ENCODE measurements at places on chromosomes 5 and 9.
A peak's percentile ranks its signal among the peaks of the same experiment; 100 is the strongest.

DNA sequence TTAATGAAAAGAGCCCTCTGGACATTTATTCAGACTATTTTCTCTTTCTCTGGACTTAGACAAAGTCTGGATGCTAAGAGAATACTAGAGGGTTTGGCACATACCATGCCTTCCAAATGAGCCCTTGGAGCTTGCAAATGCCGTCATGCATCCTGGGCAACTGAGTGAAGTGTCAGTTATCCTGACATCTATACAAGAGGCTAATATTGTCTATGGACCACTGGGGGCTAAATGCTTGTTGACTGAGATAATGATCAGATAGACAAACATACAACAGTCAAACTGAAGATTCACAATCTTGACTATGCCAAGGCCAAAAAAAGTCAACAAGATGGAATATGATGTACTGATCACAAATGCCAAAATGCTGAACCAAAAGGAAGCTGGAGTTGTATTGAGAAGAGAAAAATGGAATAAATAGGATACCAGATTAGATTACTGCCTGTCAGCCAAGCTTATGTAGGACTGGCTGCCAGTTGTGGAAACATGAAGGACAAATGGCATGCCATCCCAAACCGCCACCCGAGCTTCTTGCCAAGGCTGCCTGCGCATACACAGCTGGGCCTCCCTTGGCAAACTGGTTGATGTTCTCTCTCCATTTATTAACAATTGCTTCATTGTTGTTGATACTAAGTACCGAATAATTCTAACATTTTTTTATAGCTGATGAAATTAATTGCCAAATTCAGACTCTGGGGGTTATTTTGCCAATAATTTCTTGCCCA is 240.1 kb upstream of the GRAMD2B start:
- no peak for DNase-seq

DNA sequence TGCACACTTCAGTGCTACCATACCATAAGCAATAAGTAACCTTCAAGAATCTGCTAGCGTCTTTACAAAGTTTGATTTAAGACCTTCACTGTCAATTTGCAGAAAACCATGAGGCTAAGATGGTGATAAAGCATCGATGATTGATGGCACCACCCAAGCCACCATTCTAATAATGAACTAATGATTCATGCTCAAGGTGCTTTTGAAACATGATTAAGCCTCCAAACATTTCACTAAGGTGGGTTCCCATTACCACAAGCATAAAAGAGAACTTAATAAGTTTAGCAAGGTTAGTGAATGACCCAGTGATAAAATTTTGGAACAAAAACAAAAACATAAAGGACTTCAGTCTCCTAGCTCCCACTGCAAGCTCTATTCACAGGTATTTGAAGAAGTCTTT is 214.7 kb downstream of the FBXL17 start:
- no peak for DNase-seq

DNA sequence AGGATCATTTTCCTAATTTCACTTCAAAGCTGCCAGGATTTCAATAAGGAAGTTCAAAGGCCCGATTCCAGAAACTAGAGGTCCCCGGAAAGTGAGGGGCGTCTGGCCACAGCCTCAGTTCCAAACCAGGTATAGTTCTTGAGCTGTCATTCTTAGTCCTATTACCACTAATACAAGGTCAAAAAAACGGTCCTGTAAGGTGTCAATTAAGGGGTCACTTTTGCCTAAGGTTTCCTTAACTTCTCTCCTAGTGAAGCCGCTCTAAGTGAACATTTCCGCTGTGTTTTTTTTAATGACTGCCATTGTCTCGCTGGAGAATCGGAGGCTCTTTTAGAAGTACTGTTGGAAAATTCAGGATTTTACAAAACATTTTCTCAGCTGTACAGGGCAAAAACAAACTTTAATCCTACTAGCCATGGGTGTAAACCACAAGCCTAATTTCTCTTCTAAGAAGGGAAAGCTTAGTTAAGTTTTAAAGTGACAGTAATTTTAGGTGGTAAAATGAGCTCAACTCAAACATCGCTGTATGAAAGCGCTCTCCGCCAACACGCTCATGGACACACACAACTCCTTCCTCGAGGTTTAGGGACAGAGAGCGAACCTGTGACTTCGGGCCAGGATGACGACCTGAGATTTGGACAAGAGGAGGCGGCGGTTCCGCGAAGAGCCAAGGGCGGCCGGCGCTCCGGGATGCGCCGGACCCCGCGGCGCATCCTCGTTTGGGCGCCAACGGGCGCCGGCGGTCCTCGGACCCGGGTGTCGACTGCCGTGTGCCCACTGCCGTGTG is 76.7 kb upstream of the IFNE start:
- DNase-seq = no peak

DNA sequence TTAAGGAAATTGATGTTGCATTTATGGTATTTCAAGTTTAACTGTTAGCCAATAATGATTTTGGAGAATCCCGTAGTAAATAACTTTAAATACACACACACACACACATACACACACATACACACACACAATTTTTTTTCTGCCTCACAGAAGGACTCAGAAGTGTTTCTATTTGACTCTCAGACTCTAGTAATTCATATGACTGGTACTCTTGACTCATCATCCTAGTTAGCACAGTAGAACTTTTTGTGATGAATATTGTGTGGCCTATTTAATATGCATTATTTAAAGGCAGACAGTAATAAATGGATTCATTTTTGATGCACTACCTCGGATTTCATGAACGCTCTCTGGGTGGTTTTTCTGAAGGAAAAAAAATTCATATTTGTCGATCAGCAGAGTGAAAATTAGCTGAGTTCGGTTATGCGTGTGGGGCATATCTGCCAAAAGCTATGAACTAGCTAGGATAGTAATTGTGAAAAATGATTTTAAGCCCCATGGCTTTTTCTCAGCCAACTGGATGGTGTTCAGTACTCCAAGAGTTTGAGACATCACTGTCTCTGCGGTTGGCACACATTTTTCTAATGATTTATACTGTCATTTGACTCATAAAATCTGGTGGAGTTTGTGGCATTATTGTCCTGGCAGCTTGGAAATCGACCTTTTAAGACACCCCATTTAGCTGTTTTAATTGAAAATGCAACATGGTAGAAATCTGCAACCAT is 102.2 kb downstream of the PCSK5 start:
- DNase-seq = no peak

GRCh38 chr5:35041261-35041660 is 6.5 kb downstream of the AGXT2 start:
- peak; percentile 34 for DNase-seq

- no peak for DNase-seq
These were observed 70.6 kb upstream of the PCSK1 start for GRCh38 chr5:96503501-96504236.

- no peak for DNase-seq
These were observed 104.6 kb downstream of the INSYN2B start for GRCh38 chr5:169875731-169876130.

DNA sequence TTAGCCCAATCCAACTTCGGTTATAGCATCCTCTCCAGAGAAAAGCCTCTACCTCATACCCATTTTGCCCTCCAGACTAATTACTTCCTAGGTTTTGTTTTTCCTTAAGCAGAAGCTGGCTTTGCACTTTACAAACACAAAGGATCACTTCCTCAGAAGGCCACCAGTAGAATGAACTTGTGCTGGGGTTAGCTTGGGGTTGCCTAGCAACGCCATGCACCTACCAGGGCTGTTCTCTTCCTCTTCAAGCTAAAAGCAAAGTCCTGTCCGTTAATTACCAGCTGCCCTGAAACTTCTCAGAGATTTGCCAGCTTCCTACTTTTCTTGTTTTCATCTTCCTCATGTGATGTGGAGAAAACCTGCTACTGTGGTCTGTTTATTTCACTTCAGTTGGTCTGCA is 132.0 kb upstream of the WWC1 start:
- no peak for DNase-seq

DNA sequence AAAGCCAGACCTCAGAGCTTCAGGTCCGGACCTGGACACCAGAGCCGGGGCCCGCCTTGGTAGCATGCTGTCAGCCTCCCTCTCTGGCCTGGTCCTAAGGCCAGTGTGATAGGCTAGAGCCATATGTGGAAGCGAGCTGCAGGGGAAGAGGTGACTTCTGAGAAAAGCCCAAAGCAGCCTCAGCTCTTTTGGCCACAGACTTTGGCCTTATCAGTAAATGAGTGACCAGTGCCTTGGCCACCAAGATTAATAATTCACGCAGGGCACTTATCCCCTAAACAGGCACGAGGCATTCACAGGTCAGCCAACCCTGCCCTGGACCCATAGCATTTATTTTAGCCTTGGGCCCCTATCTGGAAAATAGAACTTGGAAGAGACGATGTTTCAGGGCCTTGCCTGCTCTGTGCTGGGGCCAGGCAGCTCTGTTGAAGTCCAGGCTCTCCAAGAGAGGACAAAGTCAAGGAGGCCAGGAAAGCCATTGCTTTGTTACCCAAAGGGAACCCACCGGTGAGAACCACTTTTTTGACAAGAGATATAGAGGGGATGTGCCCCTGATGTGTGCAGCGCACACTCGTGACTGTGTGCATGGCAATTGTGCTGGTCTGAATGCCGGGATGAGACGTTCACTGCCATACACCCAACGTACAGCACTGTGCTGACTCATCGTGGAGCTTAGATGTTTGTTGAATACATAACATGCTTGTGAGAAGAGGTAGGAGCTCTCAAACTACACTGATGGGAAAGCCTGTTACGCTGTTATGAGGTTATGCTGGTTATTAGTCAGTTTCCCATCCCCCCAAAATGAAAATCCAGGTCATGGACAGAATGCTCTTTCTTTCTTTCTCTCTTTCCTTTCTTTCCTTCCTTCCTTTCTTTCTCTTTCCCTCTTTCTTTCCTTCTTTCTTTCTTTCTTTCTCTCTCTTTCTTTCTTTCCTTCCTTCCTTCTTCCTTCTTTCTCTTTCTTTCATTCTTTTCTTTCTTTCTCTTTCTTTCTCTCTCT is 5.0 kb upstream of the SLC34A1 start:
- no peak for DNase-seq

DNA sequence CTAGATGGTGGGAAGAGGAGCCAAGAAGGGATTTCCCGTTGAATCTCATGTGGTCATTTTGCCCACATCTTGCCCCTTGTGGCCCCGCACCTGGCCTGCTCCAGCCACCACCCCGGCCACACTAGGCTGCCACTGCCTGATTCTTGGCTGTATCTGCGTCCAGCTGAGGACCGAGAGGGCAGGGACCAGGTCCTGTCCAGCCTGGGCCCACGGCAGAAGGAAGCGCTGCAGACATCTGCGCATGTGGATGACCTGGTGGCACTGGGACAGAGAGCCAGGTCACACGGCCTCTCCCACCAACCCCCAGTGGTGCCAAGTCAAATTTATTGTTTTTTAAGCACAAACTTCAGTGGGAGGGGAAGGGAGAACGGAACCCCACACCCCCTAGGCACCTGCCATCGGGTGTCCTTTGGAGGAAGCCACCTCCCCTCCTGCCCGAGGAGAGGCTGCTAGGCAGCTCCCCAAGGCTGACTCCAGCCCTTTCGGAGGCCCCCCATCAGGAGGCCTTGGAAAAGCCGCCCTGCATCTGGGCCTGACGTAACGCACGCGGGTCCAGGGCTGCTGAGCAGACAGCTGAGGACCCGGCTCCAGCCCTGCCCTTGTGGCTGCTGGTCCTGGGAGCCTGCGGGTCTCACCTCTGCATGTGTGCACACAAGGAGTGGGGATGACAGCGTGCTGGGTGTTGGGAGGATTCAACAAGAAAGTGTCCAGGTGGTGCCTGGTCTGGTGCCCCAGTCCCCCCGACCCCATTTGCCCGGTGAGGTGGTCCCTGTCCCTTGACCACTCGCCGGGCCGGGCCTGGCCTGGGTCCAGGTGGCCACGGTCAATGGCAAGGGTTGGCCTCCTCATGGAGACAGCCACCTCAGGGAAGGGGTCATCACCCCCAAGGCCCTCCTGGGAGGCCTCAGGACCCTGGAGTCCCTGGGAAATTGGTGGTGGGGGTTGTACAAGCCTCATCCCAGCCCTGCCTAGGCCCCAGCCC is 5.9 kb upstream of the QRFP start:
- no peak for DNase-seq

DNA sequence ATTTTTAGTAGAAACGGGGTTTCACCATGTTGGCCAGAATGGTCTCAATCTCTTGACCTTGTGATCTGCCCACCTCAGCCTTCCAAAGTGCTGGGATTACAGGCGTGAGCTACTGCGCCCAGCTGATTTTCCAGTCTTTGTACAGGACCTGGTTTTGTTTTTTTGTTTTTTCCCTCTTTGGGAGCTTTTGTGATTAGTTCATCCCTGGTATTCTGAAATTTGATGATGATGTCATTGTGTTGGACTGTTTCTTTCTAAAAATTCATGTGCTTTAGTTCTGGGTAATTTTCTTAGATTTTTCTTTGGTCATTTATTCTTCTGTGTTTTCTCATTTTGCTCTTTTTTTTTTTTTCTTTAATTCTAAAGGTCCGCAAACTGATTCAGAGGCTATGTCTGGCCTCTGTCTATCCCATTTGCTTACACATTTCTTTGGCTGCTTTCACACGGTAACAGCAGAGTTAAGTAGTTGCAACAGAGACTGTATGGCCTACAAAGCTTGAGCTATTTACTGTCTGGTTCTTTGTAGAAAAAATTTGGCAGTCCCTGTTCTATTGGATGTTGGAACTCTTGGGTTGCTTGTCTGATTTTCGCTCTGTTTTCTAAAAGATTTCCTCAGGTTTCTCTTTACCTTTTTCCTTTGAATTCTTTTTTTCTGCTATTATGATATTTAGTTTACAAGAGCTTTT is 24.8 kb downstream of the STX17 start:
- no peak for DNase-seq

- DNase-seq = peak; percentile 86
These were observed 8.5 kb upstream of the ACSL6 start for GRCh38 chr5:132019857-132020555.

DNA sequence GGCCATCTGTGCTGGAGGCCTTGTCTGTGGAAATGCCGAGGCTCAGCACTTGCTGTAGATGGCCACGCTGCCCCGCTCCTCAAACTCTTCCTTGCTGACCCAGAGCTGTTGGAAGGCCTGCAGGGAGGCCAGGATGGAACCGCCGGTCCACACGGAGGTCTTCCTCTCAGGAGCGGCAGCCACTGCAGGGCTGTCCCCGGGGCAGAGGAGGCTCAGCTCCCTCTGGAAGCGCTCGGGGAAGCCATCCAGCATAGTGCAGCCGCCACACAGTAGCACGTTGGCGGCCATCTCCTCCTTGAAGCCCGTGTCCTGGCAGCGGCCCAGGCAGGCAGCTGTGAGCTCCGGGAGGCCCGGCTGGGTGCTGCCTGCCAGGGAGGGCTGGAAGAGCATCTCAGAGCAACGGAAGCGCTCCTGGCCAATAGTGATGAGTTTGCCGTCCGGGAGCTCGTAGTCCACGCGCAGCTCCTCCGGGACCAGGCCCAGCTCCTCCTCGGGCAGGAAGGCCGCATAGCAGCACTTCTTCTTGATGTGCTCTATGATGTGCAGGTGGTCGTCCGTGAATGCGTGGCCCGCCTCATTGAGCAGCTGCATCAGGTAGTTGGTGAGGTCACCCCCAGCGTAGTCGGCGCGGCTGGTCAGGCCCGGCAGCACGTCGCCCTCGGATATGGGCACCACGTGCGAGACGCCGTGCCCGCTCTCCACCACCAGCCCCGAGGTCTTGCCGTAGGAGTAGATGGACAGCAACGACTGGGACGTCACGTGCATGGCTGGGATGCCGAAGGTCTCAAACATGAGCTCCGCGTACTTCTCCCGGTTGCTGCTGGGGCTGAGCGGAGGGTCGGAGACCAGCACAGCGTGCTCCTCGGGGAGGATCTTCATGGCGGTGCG is 901 bp downstream of the ACTL7B start:
- DNase-seq = no peak

- no peak for DNase-seq
These were observed 13.9 kb downstream of the PTAR1 start for GRCh38 chr9:69745716-69746437.

GRCh38 chr5:150763023-150763769 is 4.4 kb upstream of the DCTN4 start:
- DNase-seq = no peak

Data from esophagus muscularis mucosa (tissue), 4 donors.